RWPE2 (cell line): ENCODE measurements at places on chromosomes 3 and 15.

GRCh38 chr3:99256788-99257187, 355.3 kb upstream of the DCBLD2 start:
- peaks cover 7% of the 10 kb centered on the region for H3K4me1 ChIP-seq
- H3K27ac ChIP-seq: no peak overlapping the region
- DNase-seq: no peak
- H3K27me3 ChIP-seq: no peaks in the 10 kb centered on the region
- H3K4me3 ChIP-seq: no peak overlapping the region

- H3K4me3 ChIP-seq: no peak overlapping the region
- no peaks in the 10 kb centered on the region for H3K27me3 ChIP-seq
- no peak for DNase-seq
- peaks cover 94% of the 10 kb centered on the region for H3K36me3 ChIP-seq
Observed at GRCh38 chr3:44802011-44802410, 40.4 kb downstream of the KIF15 start.

GRCh38 chr3:15367059-15367458, 34.7 kb upstream of the SH3BP5 start:
- no peak overlapping the region for H3K4me3 ChIP-seq
- H3K27ac ChIP-seq: no peak overlapping the region
- no peaks in the 10 kb centered on the region for H3K36me3 ChIP-seq
- H3K27me3 ChIP-seq: no peaks in the 10 kb centered on the region

DNA sequence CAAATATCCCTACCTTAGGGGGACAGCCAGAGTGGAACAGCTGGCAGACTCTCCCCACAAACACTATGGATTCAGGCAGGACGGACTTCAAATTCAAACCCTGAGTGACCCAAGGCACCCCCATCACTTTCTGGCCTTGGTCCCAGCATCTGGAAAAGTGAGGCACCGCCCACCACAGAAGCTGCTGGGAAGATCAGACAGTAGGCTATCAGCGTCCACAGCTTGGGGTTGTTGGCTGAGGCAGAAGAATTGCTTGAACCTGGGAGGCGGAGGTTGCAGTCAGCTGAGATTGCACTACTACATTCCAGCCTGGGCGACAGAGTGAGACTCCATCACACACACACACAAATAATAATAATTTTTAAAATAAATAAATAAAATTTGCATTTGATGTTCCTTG, 8.5 kb downstream of the PFKFB4 start:
- no peak overlapping the region for H3K27ac ChIP-seq
- no peak overlapping the region for H3K4me3 ChIP-seq
- no peaks in the 10 kb centered on the region for H3K4me1 ChIP-seq
- no peak for DNase-seq

- DNase-seq: no peak
- H3K4me1 ChIP-seq: peaks cover 7% of the 10 kb centered on the region
- H3K27ac ChIP-seq: no peak overlapping the region
- no peaks in the 10 kb centered on the region for H3K36me3 ChIP-seq
Observed at GRCh38 chr3:194203482-194204041, 67.6 kb downstream of the HES1 start.
